Activated CD8-positive, alpha-beta memory T cell treated with anti-CD3 and anti-CD28 coated beads, Interleukin-2, amount 50 U/mL, for 4 hours (primary cell): ENCODE measurements at places on chromosomes 2 and 18.
A peak's percentile ranks its signal among the peaks of the same experiment; 100 is the strongest.

DNA sequence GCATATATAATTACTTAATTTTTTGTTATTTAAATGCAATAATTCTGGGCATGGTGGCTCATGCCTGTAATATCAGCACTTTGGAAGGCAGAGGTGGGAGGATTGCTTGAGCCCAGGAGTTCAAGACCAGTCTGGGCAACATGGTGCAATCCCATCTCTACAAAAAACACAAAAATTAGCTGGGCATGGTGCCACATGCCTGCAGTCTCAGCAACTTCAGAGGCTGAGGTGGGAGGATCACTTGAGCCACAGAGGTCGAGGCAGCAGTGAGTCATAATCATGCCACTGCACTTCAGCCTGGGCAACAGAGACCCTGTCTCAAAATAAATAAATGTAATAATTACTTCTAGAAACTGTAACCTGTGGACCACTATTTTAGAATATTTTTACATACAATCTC, 21.5 kb upstream of the TMEM87B start:
- no peak for DNase-seq

- no peak for DNase-seq
Observed at GRCh38 chr18:58186258-58186948, 142.4 kb downstream of the NEDD4L start.

GRCh38 chr2:168175469-168175868, 71.9 kb downstream of the STK39 start:
- DNase-seq, result no peak

GRCh38 chr2:1590596-1591460, 153.5 kb downstream of the PXDN start:
- no peak for DNase-seq

DNA sequence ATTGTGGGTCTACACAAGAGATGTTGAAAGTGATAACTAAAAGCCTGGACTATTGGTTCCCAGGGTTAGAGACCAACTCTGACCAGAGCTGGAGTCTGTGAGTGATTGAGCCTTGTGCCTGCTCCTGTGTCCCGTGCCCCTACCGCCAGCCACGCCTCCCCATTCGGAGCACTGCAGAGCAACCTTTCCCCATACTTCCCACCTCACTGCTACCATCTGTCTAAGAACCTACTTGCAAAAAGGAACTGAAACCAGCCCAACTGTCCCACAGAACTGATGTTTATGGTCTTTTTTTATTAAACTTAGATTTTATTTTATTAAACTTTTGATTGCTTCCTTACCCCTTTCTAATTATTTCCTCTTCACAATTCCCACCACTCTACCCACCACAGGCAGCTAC, 300.3 kb upstream of the MGAT5 start:
- no peak for DNase-seq

DNA sequence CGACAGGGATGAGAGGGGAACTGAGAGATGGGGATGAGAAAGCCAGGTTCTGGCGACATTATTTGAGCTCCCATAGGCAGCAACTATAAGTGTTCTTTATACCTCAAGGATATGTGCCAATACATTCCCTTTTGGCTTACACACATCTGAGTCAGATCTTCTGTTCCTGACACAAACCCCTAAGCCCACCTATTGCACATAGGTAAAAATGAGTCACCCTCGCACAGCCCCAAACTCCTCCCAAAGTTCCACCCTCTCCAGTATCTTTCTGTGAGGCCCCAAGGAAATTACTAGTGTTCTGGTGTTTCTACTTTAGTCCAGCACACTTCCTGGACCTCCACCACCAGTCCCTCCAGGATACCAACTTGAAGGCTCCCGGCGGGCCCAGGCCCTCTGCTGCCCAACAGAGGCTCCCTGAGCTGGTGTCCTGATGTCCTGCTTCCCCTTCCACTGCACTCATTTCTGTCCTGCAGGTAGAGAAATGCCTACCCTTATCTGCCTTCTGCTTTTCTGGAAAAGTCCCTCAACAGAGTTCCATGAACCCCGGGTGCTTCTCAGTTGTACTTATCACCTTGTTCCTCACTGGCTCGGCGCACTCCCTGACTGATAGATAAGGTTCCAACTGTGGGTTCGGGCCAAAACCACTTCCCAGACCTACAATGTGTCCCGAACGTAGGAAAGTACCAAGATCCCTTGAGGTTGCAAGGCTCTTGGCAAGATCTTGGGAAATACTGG, 125.5 kb downstream of the EN1 start:
- DNase-seq, result no peak

GRCh38 chr2:33038230-33038629, 91.5 kb downstream of the LTBP1 start:
- DNase-seq, result no peak

- DNase-seq, result peak; percentile 47
Observed at GRCh38 chr2:148876595-148877402, 1.8 kb downstream of the KIF5C start.

GRCh38 chr2:231037202-231037730, at the start of gene C2orf72:
Gene C2orf72 (plus strand): TSS chr2:231037523. CDS start chr2:231037566, 43 bp downstream.
- DNase-seq, result no peak

DNA sequence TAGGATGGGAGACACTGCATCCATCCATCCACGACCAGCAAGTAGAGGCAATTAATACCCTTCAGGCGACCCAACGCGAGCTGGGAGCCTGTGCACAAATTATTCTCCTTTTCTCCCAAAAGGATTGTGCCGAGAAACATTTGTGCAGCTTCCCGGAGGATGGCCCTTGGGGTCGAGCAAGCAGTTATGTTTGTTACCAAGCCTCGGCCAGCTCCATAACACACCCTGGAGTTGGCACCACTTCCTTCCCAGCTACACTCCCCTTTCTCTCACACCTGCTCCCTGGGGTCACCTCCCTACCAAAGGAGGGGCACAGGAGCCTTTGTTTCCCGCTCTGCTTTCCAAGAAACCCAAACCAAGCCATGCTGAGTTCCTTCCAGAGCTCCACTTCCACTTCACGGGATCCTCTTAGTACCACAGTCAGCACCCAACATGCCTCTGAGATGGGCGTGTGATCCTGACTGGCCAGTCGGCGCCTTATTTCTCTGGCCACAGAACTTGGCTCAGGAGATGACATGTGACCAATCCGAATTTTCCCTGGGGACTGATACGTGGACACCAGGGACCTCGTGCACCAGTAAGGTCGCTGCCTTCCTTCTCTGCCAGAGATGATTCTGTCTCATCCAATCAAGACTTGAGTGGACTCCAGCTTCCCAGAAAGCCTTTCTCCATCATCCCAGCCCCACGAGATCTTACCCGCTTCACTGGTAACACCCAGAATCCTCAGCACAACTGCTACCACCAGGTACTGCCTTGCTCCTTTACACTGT, 28.5 kb downstream of the GPR55 start:
- DNase-seq, result no peak

DNA sequence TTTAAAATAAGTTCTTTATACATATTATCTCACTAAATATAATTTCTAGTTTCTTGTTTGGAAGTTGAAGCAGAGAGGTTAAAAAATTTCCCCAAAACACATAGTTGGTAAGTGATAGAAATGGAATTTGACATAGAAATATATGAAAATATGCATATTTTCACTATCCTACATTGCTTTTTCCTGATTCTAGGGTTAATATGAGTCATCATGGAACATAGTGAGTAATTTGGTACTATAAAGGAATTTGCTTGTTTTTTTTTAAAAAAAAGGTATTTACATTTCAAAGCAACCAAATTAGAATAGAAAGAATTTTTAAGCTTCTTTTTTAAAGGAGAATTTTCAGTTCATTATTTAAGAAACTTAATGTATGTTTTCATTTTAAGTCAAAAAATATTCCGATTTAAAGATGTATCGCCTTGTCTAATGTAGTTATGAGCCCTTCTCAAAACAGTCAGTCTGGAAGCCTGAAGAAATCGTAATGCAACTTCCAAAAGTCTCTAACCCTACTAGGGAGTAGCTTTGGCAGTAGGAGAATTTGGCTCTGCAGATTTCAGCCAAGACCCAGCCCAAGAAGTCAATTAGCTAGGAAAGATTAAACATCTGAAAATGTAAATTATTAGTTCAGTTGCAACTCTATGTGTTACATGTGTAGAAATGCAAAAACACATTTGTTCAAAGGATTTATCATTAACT, 147.3 kb downstream of the RDH14 start:
- no peak for DNase-seq

DNA sequence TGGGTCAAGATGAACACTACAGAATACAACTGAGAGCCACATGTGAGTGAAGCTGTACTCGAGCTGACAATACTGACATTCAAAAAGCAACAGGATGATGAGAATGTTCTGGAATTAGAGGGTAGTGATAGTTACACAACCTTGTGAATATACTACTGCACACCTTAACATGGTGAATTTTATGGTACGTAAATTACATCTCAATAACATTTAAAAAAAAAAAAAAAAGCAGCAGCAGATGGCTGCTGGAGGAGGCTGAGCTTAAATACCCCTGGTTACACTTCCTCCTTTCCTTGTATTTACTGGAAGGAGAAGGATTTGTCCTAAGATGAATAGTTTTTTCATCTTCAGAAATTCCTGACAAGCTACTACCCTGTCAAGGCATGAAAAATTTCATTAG, 45.5 kb upstream of the CYP1B1 start:
- DNase-seq, result no peak

DNA sequence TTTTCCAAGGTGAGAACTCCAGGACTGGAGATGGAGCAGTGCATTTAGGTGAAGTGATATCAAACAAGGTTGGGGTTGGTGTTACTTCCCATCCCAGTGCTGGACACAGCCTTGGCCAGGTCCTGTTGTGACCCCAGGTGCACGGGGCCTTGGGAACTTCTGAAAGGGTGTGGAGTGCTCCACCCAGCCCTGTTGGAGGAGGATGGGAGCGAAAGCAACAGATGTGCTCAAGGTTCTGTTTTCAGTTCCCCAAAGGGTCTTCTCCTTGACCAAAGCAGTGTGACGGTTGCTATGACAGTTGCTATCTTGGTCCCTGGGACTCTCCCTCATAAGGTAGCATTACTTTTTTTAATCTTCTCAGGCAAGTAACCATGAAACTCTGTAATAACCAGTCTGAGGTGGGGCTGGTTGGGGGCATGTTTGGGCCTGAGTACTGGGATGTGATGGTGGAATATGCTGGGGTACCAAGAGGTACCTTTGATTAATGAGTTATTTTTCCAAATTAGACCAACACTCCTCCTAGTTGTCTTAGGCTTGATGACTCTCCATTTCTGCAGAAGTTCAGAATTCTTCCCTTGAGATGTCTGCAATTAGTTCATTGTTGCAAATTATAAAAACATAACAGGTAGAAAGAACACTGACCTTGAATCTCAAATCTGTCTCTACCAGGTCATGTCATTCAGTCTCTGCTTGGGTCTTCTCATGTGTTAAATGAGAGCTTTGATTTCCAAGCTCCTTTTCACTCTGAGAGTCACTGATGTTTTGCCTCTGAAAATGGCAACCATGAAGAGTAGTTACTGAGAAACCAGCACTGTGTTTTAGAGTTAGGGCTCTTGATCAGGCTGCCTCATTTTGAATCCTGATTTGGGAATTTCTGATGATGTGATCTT, 154.5 kb downstream of the RPIA start:
- no peak for DNase-seq

DNA sequence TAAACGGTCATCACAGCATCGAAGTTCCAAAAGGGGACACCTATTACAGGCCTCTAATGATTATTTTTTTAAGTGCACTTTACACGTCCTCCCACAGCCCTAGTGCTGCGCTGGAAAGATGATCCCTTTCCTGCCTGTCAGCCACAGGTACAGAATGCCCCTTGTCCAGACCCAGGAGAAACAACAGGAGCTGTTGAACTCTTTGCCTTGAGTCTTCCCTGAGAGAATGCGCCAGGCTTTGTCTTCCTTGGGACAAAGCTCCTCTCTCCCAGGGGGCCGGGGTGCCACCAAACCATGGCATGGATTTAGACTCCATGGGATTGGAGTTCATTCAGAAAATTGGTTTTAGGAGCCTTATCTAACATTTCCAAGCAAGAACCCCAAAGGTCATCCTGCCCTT, 319.0 kb upstream of the SOX11 start:
- DNase-seq, result no peak

GRCh38 chr18:64956465-64956864, 794.3 kb upstream of the CDH7 start:
- no peak for DNase-seq

GRCh38 chr2:216013080-216013909, at the start of gene MREG:
Gene MREG (minus strand): TSS chr2:216013551. CDS start chr2:216013327, 224 bp downstream.
- peak; percentile 85 for DNase-seq

GRCh38 chr2:160199683-160200389, at the start of gene ITGB6:
Gene ITGB6 (minus strand): TSS chr2:160200272. CDS start chr2:160200063, 209 bp downstream.
- no peak for DNase-seq

- DNase-seq, result no peak
Observed at GRCh38 chr18:7307526-7307925, 76.6 kb downstream of the LRRC30 start.
